Adrenal gland (tissue), 19 donors: ENCODE measurements at places on chromosomes 1 and 21. TPM values are rescaled to one million over a fixed set of nuclear protein-coding genes. Genes with fewer than 3 reads are reported as not detected.

- peaks cover 10% of the 10 kb centered on the region for H3K27me3 ChIP-seq
- no peaks in the 10 kb centered on the region for H3K4me1 ChIP-seq
- H3K4me3 ChIP-seq, result no peak overlapping the region
- H3K27ac ChIP-seq, result no peak overlapping the region
Measured at GRCh38 chr1:17292299-17293160, 15.5 kb upstream of the PADI4 start.

DNA sequence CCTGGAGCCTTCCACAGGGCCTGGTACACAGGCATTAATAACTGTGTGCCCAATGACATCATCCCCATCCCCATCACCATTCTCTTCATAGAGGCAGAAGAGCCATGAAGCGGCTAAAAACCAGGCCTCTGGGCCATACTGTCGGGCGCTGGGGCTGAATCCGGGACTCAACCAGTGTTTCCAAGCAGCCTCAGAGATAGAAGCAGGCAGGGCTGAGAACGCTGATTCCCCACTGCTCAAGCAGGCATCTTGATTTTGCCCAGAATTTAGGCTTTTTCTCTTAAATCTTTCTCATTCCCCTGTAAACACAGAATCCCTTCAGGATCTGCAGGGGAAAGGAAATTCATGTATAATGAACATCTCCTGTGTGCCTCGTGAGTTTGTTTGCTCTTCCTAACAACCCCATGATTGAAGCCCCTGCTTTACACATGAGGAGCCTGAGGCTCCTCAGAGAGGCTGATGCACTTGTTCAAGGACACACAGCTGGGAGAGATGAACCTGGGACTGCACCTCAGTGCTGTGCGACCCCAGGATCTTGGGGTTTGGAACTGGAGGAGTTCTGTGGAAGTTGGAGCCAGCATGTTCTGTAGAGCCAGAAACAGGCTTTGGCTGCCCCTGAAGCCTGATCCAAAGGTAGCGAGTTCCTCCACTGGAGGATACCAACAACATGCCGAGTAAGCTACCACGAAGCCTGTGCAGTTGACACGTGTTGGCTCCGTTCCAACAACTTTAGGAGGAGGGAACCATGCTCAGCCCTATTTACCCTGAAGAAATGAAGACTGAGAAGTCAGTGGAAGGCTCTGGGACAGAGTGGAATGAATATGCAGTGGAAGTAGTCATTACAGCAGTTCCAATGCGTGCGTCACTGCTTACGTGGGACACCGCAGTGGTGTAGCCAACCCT, 55.5 kb downstream of the EDN2 start:
- DNase-seq, result no peak
- H3K27ac ChIP-seq, result no peak overlapping the region
- no peaks in the 10 kb centered on the region for H3K27me3 ChIP-seq
- no peaks in the 10 kb centered on the region for H3K36me3 ChIP-seq
- peaks cover 10% of the 10 kb centered on the region for H3K4me1 ChIP-seq

- H3K27ac ChIP-seq, result no peak overlapping the region
- no peak overlapping the region for H3K4me3 ChIP-seq
- no peaks in the 10 kb centered on the region for H3K36me3 ChIP-seq
- no peak for DNase-seq
- peaks cover 5% of the 10 kb centered on the region for H3K4me1 ChIP-seq
Measured at GRCh38 chr1:180175291-180175690, 20.6 kb downstream of the QSOX1 start.

DNA sequence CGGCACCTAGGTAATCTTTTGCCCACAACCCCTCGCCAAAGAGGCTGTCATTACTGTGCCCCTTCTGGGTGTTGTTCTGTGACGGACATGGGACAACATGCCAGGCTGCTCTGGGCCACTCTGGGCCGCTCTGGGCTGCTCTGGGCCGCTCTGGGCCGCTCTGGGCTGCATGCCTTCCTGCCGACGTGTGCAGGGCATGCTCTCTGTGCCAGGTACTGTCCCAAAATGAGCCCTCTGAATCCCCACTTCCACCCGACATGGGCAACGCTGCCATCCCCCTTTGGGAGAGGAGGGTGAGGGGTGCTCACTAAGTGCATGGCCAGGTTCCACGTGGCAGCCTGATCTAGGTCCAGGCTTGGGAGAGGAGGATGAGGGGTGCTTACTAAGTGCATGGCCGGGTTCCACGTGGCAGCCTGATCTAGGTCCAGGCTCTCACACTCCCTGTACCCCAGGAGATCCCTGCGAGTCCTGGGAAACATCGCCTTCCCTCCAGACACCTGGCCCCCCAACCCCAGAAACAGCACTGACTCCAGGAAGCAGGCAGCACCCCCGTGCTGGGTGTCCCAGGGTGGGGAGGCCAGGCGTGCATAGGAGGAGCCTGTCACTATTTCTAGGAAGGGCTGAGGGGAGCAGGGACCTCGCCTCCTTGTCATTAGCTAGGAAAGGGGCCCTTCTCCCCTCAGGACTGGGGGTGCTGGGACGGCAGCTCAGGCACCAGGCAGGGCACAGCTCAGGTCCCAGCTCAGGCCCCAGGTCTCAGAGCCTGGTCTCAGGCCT, 16.5 kb downstream of the TTC34 start:
- no peaks in the 10 kb centered on the region for H3K36me3 ChIP-seq
- DNase-seq, result no peak
- no peaks in the 10 kb centered on the region for H3K4me1 ChIP-seq
- H3K4me3 ChIP-seq, result no peak overlapping the region
- peaks cover 26% of the 10 kb centered on the region for H3K27me3 ChIP-seq

Gene CRNN
- not detected for total RNA-seq
